ENCODE measurements at places on chromosomes 4 and X. TPM values are rescaled to one million over a fixed set of nuclear protein-coding genes. Genes with fewer than 3 reads are reported as not detected.

TECRL gene
- not detected for total RNA-seq

MAP7D3 gene
- 14.2 TPM for total RNA-seq

HMGN5 gene
- total RNA-seq: 4.3 TPM

- no peaks in the 10 kb centered on the region for H3K36me3 ChIP-seq
- H3K27ac ChIP-seq: no peak overlapping the region
- H3K27me3 ChIP-seq: no peaks in the 10 kb centered on the region
Observed at GRCh38 chr4:172660251-172660650, 508.4 kb upstream of the GALNT7 start.

DNA sequence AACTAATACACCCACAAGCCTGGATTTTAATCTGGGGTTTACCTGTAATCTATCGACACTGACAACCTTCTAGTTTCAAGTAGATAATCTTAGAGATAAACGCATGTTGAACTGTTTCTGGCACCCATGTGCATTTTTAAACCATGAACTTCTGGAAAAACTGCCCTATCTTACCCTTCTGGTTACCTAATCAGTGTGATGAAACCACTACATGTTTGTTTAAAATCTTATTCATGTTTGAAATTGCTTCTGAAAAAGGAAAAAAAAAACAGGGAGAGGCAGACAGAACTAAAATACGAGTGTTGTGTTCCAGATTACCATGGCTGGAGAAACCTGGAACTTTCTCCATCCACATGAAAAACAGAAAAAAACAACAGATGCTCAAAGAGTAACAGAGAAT lies 139.3 kb downstream of the MID1IP1 start:
- H3K36me3 ChIP-seq: no peaks in the 10 kb centered on the region
- no peaks in the 10 kb centered on the region for H3K4me1 ChIP-seq
- H3K27ac ChIP-seq: no peak overlapping the region
- H3K4me3 ChIP-seq: no peak overlapping the region
- DNase-seq: no peak
- no peaks in the 10 kb centered on the region for H3K27me3 ChIP-seq

DNA sequence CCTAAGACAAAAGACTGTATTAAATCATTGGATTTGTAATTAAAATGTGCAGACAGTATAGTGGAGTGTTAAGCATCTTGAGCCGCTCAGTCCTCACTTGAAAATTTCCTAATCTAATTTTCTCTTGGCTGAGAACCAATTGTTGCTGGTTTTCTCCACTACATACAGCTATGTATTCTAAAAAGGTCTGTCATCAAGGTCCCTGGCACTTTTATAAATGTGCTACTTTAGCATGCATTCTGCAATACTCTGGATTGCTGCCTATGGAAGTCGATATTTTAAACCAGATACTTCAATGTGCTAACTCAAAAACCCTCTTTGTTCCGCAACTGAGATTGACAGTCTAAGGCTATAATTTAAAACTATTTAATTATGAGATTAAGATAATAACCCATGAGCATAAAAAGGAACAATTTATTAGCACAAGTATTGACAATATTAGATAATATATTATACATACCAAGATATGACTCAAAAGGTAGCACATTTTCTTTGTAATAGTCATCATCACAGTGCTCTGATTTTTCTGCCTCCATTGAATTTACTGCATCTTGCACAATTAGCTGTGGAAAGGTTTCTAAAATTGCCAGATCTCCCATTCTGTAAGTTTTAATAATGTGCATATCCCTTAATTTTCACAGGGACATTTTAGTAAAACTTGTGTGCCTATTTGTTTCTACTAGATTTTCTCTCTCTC lies 815.1 kb downstream of the ADGRL3 start:
- H3K4me1 ChIP-seq: no peaks in the 10 kb centered on the region
- no peak for DNase-seq
- no peak overlapping the region for H3K4me3 ChIP-seq
- no peak overlapping the region for H3K27ac ChIP-seq
- H3K27me3 ChIP-seq: no peaks in the 10 kb centered on the region

DNA sequence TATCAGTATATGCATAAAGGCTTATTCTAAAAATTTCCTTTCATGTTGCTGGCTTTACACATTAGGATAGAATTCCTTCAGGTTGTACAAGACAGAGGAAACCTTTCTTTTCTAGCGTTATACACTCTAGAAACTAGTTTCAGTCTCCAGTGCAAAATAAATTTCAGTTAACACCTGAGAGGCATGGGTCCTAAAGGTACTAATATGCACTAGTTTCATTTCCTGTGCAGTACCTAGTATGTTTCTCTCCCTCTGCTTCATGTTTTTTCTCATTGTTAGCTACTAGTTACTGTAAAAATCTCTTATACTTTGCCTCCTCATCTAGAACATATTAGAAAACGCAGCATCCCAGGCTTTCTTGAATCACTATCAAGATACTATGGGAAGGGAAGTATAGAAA lies 54.0 kb downstream of the SNX25 start:
- no peak overlapping the region for H3K4me3 ChIP-seq
- H3K27me3 ChIP-seq: no peaks in the 10 kb centered on the region
- H3K27ac ChIP-seq: no peak overlapping the region
- no peak for DNase-seq
- peaks cover 24% of the 10 kb centered on the region for H3K4me1 ChIP-seq

- H3K27me3 ChIP-seq: no peaks in the 10 kb centered on the region
- H3K4me3 ChIP-seq: no peak overlapping the region
- H3K36me3 ChIP-seq: no peaks in the 10 kb centered on the region
- no peak overlapping the region for H3K27ac ChIP-seq
- H3K4me1 ChIP-seq: no peaks in the 10 kb centered on the region
Observed at GRCh38 chr4:8281519-8282133, 12.1 kb downstream of the HTRA3 start.

VCX gene
- total RNA-seq: not detected

DNA sequence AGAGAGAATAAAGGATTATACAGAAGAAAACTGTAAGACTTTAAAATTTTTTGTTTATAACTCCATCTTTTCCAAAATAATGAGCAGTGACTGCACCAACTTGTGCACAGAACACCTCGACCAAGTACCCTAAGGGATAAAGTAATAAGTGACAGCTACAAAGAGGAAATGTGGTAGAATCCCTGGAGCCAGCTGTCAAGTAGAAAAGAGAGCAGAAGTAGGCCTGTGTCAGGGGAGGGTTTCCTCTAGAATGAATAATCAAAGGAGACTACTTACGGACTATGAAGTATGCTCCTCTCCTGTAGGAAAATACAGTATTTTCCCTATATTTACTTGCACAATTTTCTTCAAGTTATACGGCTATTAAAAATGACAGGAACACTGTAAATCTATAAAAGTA lies 1.2 kb downstream of the EIF1AX start:
- no peaks in the 10 kb centered on the region for H3K27me3 ChIP-seq
- peak overlapping the region; percentile 81 for H3K4me3 ChIP-seq
- H3K4me1 ChIP-seq: peaks cover 47% of the 10 kb centered on the region
- DNase-seq: no peak

GPR50 gene
- not detected for total RNA-seq

- no peaks in the 10 kb centered on the region for H3K4me1 ChIP-seq
- H3K4me3 ChIP-seq: no peak overlapping the region
- H3K27ac ChIP-seq: no peak overlapping the region
- no peaks in the 10 kb centered on the region for H3K27me3 ChIP-seq
- no peak for DNase-seq
Observed at GRCh38 chr4:57764856-57765255, 654.7 kb upstream of the IGFBP7 start.

DNA sequence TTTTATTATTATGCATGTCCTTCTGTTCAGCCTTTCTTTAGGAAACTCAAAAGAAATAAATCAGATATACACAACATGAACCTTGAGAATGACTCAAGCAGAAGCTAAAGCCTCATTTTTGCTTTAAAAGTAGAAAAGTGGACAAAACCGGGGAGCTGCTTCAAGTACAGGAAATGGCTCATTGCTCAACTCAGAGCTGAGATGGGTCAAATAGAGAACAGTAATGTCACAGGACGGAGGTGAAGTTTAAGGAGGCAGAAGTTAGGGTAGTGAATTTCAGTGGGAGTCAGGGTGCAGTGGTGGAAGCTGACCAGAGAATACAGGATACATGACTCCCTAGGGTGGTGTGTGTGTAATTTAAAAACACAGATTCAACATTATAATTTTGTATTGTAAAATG lies 22.2 kb downstream of the PHKA2 start:
- no peak overlapping the region for H3K27ac ChIP-seq
- peaks cover 24% of the 10 kb centered on the region for H3K4me1 ChIP-seq
- DNase-seq: no peak
- H3K4me3 ChIP-seq: no peak overlapping the region

GRCh38 chr4:161187569-161187968 lies 976.2 kb downstream of the FSTL5 start:
- H3K36me3 ChIP-seq: no peaks in the 10 kb centered on the region
- H3K27me3 ChIP-seq: no peaks in the 10 kb centered on the region
- H3K27ac ChIP-seq: no peak overlapping the region
- no peak overlapping the region for H3K4me3 ChIP-seq
- H3K4me1 ChIP-seq: no peaks in the 10 kb centered on the region

GRCh38 chrX:65647801-65648200 lies 19.7 kb upstream of the MSN start:
- no peak overlapping the region for H3K4me3 ChIP-seq
- DNase-seq: no peak
- no peaks in the 10 kb centered on the region for H3K36me3 ChIP-seq
- peaks cover 25% of the 10 kb centered on the region for H3K4me1 ChIP-seq

- H3K4me1 ChIP-seq: peaks cover 8% of the 10 kb centered on the region
- no peak overlapping the region for H3K27ac ChIP-seq
- peaks cover 4% of the 10 kb centered on the region for H3K36me3 ChIP-seq
- H3K4me3 ChIP-seq: peak overlapping the region; percentile 52
- H3K27me3 ChIP-seq: peaks cover 17% of the 10 kb centered on the region
Observed at GRCh38 chr4:1012034-1012739, 761 bp downstream of the FGFRL1 start.

Data from activated CD8-positive, alpha-beta T cell treated with anti-CD3 and anti-CD28 coated beads for 36 hours (primary cell).